ENCODE measurements at places on chromosomes 1 and 21.

GRCh38 chr1:168365719-168366479 is 85.2 kb downstream of the TBX19 start:
- DNase-seq = no peak

- peak; percentile 18 for DNase-seq
Measured at GRCh38 chr1:64043288-64043687, 160.1 kb upstream of the UBE2U start.

DNA sequence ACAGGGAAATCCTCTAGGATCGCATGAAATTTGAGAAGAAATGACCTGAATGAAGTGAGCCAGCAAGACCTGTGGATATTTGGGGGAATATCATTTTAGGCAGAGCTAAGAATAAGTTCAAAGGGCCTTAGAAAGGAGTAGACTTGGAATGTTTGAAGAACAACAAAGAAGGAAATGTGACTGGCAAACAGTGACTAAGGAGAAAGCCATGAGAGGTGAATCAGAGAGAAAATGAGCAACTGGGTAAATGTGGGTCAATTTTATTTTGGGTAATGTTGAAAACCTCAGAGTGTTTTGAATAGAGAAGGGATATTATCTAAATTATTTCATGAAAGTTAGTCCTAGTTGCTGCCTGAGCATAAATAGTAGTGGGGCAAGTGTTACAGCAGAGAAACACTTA is 672.8 kb downstream of the LMO4 start:
- peak; percentile 11 for DNase-seq

DNA sequence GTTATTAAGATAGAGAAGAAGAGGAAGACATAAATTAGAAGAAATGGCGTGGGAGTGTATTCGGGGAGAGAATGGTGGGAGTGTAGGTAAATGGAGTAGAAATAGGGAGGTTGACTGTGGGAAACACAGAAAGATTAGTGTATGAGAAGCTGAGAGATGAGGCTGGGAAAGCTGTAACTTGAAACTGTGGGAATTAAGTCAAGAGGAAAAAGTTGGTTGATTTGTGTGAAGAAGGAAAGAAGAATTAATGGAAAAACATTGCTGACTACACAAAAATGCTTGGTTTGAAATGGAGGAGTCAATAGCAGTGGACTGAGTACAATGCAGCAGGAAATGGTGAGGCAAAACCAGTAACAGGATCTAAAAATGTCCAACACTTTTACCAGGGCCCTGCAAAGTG is 448.3 kb downstream of the PTPRC start:
- no peak for DNase-seq

- no peak for DNase-seq
Measured at GRCh38 chr1:236524895-236525184, 1.1 kb downstream of the LGALS8 start.

GRCh38 chr1:215476541-215476940 is 90.6 kb upstream of the KCTD3 start:
- DNase-seq = no peak

DNA sequence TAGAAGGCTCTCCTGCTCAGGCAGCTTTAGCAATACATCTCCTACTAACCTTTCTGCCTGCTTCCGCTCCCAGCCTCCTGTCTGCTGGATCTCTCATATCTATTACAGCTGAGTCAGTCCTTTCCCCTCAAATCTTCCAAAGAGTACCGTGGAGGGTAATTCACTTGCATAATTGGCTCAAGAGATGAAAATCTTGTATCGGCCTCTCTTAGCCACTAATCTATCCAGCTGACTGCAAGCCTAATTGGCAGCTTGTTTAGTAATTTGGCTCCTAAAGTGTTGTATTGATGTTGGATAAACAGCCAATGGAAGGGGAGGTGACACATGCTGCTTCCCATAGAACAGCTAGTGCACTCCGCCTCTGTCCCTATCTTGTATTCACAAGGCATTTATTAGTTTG is 195.7 kb downstream of the GPATCH2 start:
- DNase-seq = no peak

DNA sequence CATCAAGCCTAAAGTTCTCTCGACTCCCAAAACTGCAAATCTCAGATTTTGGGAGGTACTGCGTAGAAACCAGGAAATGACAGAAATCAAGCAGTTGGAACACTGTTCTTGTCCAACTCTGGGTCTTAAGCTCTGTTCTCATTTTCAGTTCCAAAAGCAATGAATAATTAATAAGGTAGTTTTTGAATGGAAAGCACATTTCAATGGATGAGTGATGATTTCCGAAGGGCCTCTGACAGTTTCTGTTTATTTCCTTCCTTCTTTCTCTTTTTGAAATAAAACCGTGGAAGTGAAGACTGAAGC is 20.9 kb upstream of the TARBP1 start:
- no peak for DNase-seq

DNA sequence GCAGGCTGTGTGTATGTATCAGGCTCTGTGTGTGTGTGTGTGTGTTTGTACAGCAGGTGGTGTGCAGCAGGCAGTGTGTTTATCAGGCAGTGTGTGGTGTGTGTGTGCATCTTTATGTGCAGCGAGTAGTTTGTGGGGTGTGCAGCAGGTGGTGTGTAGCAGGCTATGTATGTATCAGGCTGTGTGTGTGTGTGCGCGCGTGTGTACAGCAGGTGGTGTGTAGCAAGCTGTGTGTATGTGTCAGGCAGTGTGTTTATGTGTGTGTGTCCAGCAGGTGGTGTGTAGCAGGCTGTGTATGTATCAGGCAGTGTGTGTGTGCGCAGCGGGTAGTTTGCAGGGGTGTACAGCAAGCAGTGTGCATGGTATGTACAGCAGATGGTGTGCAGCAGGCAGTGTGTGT is 29.0 kb downstream of the PTPRF start:
- DNase-seq = no peak
